ENCODE measurements at places on chromosomes 6 and 20.

GRCh38 chr20:35974256-35974655 lies 5.9 kb downstream of the CNBD2 start:
- no peak for DNase-seq

DNA sequence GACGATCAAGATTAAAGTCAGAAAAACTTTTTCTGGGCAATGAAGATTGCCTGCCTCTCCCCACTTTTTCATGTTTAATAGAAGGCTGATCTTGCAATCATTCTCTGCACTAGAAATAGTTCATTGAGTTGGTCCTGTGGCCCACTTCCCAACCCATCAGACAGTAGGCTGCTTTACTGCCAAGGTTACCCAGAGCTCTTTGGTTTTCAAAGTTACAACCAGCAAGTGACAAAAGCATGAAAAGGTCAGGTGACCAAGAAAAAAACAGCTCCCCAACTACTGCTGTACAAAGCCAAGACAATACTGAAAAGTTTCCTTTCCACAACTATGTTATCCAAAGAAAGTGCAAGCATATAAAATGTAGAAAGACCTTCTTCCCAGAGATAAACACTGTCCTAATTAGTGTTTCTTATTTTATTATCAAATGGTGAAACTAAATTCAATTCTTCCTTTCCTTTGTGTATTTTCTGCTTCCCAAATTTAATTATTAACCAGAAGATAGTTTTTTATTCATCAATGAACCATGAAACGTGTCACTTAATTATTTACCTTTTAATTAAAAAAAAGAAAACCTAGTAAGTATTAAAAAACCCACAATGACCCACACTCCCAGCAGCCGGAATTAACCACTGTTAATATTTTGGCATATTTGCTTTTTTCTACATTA lies 16.6 kb downstream of the DNAAF9 start:
- DNase-seq: no peak

DNA sequence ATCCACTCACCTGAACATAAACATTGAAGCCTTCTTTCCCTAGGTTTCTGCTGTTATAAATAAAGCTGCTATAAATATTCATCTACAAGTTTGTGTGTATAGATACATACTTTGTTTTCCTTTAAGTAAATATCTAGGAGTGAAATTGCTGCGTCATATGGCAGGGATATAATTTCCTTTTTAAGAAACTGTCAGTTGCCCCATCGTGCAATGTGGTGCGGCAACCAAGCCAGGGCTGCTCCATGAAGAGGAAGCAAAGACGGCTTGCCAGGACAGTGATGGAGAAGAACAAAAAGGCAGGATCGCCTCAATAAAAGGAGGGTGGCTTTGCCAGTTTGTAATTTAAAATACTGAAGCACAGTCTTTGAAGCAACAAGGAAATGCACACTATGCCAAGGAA lies 36.6 kb downstream of the CITED2 start:
- DNase-seq: no peak

DNA sequence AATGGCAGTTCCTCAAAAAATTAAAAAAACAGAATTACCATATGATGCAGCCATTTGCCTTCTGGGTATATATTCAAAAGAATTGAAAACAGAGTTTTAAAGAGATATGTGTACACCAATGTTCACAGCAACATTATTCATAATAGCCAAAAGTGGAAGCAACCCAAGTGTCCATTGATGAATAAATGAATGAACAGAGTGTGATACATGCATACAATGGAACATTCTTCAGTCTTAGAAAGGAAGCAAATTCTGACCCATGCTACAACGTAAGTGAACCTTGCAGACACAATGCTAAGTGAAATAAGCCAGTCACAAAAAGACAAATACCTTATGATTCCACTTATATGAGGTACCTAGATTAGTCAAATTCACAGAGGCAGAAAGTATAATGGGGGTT lies 34.7 kb upstream of the YWHAB start:
- DNase-seq: no peak

- no peak for DNase-seq
Measured at GRCh38 chr6:168158213-168158979, 79.4 kb upstream of the FRMD1 start.

DNA sequence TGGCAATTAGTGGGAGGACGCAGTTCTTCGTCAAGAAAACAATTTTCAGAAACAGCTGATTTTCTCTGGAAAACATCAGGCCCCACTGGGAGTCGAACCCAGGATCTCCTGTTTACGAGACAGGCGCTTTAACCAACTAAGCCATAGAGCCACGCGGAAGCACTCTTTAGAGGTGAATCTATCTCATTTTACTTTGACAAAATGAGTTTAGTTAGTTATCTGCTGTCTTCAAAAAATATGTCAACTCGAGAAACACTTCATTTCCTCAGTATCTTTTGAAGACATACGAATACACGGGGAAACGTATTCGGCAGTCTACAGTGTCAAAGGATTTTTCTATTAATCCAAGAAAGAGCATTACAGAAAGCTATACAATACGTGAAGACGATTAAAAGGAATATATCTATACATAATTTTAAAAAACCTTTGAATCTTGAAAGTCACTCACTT lies 26.7 kb downstream of the GPX6 start:
- peak; percentile 70 for DNase-seq

DNA sequence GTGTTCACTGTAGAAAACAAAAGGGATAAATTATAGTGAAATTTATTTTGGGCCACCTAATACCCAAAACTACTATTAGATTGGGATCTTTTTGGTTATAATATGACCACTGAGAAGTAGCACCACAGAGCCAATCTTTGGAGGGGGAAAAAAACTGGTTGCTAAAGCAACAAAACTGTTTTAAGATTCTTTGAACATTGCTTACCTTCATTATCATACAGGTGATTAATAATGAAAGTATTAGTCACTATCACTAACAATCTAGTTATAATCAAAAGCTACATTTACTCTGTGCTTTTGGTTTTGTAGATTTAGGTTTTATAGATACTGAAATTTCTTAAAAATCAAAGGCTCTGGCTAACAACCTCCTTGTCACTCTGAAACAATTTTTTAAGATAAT lies 31.7 kb downstream of the STX7 start:
- DNase-seq: no peak

Measured in neural progenitor cell (in vitro differentiated cells).